ENCODE measurements at places on chromosomes 16 and 17.

DNA sequence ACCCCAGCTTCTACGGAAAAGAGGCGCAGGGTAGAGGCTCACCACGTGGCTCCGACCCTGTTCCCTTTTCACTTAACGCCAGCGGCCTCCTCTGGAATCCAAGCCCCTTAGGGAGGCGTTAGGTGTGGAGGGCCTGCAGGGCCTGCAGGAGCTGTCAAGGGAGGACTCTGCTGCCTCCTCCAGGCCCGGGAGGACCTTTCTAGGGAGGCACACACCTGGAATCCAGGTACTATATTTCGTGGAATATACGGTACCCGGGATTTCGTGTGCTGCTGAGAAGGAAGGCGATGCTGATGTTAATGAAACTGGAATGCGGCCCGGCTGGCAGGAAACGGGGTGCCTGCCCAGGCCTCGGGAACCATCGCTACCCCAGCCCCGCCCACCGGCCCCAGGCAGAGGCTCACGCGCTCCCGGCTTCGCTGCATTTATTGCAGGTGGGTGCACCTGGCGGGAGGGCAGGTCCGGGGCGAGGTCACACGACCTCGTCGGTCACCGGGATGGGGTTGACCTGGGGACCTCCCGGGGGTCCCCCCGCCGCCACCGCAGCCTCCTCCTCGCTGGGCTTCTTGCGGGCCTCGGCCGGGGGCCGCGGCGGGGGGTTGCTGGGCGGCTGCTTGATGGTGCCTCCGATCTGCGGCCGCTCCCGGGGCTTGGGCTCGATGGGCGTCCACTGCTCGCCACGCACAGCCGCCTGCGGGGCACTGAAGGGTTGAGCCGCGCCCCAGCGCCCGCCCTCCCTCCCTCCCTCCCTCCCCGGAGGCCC, 4.7 kb downstream of the IL17C start:
- no peak for DNase-seq

DNA sequence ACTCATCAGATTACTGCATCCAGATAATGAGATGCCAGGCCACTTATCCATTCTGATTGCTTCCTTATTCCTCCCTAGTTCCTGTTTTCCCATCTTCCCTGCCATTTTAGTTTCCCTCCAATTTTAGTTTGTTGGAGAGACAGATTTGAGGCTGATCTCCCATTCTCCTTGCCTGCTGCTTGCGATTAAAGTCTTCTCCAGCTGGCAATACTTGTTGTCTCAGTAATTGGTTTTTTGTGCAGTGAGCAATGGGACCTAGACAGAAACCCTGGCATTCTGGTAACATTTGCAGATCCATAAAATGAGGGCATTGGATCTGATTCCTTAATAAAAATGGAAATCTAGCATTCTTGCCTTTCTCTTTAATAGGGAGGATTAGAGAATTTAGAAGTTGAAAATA, 17.6 kb upstream of the ELAC2 start:
- no peak for DNase-seq

DNA sequence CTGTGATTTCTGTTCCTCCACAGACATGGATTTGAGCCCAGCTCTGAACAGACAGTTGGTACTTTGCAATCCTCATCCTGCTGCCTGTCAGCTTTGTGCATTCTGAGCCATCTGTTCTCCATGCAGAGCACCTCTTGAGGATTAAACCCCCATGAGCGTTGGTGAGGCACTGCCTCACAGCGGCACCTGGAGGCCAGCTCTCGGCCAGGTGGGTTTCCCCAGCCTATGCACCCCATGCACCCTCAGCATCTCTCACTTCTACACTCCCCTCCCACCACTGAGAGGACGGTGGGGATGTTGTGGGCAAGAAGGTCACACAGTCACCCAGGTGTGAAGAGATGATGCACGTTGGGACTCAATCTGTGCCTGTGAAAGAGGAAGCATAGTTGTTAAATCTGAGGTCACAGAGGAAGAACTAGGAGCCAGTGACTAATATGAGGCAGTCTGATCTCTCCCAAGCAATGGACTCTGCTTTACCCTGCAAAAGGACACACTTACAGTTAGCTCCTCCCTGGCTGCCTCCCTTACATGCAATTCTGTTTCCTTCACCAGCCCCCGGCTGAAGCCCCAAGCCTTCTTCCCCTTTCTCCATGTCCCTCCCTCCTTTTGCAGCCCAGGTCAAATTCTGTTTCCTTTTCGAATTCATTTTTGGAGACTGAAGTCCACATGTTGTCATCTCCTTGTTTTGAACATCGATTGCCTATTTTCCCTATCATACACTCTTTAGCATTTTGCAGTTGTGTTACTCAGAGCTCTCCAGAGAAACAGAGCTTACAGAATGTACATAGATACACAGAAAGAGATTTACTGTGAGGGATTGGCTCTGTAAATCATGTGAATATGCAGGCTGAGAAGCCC, 58.5 kb downstream of the HS3ST3B1 start:
- no peak for DNase-seq

GRCh38 chr16:5060073-5060641, 5.6 kb downstream of the C16orf89 start:
- DNase-seq, result no peak

DNA sequence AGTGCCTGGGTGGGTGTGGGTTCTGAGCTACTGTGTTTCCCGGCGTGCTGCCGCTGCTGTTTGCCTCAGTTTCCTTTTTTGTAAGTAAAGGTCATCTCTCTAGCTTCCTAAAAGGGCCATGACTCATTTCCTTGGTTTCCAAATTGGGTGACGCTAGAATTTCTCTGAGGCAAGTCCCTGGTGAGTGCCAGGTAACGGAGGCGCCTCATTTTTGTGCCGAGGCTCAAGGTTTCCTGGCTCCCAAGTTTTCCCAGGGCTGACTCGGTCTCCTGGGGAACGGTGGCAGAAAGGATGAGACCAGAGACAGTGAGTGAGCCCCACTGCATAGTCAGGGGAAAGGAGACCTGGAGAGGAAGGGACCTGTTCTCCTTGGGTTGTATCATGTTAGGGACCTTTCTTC, 20.3 kb downstream of the MSI2 start:
- DNase-seq, result no peak
